Inflammatory macrophage treated with lipopolysaccharide for 4 hours (primary cell): ENCODE measurements at places on chromosomes 12 and 14.
A peak's percentile ranks its signal among the peaks of the same experiment; 100 is the strongest.

- DNase-seq = no peak
Measured at GRCh38 chr14:26841920-26842741, 244.3 kb upstream of the NOVA1 start.

DNA sequence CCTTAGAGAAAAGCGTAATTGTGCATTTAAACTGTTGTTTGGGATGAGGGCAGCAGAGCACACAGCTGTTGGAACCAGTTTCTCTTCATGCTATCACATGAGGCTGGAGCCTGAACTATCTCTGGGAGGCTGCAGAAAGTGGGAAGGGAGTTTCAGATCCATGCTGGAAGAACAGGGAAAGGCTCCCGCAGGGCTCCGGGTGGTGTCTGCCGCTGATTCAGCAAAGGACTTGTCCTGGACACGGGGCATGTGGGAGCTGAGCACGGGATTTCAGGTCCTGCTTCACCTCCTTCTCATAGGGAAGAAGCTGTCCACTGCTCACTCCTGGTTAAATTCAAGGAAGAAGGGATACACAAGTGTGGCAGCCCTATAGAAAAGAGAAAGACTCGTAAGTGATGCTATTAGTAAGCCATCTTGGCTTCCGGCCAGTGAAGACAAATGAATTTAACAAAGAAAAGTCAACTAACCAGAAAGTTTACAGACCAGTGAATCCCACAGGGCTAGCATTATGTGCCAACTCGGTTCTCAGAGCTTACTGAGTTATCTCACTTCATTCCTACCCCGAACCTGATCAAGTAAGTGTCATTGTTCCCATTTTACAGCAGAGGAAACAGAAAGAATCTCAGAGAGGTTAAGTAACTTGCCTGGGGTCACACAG, 6.7 kb upstream of the FZD10 start:
- no peak for DNase-seq

DNA sequence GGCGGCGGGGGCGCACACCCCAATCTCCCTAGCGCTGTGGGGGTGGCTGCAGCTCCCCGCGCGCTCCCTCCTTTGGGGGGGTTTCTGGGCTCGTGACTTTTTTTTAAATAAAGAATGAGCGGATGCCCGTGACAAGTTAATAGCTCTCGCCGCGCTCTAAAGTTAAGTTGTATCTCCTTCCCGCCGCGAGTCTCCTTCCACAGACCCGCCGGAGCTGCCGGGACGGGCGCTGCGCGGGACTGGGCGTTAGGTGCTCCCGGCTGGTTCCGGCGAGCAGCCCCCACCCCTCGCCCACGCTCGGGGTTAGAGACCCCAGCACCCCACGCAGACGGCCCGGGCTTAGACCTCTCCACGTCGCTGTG, 82.6 kb upstream of the HMGA2 start:
- peak; percentile 6 for DNase-seq

DNA sequence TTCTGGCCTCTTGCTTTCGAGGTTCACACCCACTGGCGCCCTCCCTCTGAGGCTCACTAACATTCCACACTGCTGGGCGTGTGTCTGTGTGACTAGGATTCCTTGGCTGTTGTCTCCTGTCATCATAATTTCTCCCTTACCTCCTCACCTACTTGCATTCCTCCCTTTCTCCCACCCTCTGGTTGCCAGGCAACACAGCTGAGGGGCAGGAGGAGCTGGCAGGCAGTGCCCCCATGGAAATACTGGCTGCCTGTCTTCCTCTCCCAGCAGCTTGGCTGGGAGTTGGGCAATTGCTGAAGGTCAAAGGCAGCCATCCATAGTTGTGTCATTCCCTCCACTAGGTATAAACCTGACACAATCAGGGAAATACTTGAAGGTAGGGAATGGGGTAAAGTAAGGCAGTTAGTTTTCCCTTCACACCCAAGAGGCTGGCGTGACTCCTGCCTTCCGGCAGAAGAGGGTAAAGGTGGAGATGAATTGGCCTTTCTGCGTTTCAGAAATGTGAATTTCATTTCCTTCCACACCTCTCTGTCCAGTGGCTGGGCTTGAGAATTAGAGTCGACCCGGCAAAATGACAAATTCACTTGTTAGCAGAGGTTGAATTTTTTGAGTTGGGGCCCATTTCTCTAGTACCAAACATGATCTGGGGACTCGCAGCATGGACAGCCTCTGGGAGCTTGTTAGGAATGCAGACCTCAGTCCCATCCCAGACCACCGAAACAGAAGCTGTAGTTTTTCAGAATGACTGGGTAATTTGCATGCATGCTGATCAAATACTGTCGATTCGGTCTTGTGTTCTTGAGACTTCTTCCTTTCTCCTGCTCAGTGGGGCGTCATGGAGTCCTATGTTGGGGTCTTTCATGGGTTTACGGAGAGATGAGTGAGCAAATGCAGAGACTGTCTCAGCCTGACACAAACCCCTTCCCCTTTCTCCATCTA, 24.3 kb upstream of the EMP1 start:
- DNase-seq = no peak
